ENCODE measurements at places on chromosomes 2 and 18.

- DNase-seq = no peak
These were observed 42.9 kb downstream of the SRBD1 start for GRCh38 chr2:45567974-45568789.

DNA sequence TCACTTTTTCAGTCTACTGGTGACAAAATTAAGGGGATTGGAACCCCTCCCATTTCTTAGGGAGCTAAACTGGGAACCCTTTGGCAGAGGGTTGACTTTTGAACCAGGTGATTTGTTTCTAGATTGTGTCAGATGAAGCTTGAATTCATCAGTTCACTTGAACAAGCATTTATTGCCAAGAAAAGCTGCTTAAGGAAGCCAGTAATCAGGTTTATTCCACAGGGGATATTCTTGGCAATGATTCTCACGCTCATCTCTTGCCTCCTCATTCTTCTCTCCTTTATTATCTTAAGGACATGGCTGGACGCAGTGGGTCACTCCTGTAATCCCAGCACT, 101.0 kb downstream of the ALPK2 start:
- no peak for DNase-seq

DNA sequence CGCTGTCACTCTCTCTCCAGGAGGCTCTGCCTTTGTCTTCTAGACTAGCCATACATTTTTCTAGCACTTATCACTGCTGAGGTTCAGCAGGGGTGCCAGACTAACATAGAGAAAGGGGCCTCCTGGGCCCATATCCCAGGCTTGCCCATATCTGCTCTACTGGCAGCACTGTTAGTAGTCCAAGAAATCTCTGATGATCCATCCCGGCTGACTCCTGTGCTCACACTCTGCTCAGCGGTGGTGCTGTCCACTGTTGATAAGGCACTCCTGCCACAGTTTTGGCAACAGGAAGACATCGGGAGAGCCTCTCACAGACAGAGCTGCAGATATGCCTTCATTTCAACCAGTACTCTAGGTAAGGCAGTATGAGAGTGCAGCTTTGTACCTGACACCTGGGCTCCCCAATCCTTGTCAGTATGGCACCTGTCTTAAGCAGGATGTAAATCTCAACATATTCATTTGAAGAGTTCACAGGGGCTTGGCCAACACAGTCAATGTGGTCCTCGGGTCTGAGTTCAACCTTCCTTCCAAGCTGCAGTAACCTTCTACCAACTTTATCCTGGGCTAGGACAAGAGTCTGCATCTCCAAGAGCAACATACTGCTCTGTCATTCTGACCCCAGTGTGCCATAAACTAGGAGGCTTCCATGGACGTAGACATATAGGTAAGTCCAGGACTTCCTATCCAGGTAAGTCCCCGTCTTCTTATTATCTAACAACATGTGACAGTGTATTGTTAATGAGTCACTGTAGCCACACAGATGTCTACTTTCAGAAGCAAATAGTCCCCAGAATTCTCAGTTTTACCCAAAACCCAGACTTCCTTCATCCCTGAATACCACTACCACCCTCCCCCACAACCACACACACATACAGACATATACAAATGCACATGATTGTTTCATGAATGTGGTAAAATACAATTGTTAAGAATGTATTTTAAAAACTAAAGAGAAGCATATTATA, 16.2 kb downstream of the KLF7 start:
- no peak for DNase-seq

DNA sequence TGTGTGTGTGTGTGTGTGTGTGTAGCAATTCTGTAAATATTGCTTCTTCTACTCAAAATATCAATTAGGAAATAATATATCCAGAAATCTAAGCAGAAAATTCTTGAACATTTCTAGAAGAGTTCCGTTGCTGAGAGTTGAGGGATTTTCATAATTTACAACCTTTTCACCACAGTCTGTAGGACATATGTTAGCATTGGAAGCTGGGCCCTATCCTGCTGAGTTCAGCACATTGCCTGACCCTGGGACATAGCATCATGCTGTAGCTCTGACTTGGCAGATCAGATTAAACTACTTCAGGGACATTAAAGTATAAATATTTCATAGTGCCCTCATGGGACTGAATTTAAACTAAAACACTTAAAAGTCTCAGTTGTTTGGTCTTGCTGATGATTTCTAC, 129.2 kb upstream of the KCNH7 start:
- DNase-seq = no peak

DNA sequence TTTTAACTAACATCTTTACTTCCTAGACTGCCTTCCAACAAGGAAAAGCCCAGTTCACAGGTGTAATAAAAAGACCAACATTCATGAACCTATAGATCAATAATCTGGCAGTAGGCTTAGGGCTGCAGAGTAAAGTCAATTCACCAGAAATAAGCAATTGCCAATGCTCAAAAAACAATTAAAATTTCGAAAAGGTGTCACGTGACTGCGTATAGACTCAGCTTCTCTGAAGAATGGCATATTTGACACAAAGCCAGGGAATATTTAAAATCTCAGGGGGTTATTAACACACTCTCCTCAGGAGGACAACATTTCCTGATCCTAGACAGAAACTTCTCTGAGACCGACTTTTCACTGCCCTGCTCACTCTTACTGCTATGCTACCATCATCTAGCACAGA, 245.2 kb upstream of the LRATD1 start:
- no peak for DNase-seq

DNA sequence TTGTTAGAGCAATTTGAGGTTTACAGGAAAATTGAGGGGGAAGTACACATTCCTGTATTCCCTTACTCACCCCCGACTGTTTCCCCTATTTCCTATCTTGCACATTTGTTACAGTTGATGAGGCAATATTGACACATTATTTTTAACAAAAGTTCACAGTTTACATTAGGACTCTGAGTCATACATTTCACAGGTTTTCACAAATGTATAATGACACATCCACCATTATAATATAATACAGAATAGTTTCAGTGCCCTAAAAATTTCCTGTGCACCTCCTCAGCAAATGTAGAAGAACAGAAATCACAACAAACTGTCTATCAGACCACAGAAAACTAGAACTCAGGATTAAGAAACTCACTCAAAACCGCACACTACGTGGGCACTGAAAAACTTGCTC, 160.6 kb upstream of the RMP24 start:
- no peak for DNase-seq

DNA sequence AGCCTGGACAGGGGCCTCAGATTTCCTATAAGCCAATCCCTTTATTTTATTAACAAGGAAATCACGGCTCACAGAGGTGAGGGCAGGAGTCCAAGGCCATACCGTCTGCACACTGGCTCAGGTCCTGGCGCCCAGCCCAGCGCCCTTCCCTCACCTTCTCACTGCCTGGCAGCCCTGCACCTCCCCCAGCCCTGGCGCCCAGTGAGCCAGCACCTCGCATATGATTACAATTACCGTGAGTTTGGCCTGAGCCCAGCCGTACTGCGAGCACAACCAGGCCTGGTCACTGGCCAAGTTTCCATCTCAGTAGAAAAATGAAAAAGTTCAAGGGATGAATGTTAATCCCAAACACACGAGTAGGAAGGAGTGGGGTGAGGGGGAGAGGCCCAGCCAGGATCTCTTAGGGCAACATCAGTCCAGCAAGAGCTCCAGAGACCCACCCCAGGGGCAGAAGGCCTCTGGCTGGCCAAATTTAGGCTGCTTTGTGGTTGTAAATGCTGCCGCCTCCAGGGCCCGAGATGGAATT, 68.4 kb downstream of the MCFD2 start:
- no peak for DNase-seq
